ENCODE measurements at places on chromosomes 6 and 20.
A peak's percentile ranks its signal among the peaks of the same experiment; 100 is the strongest.

DNA sequence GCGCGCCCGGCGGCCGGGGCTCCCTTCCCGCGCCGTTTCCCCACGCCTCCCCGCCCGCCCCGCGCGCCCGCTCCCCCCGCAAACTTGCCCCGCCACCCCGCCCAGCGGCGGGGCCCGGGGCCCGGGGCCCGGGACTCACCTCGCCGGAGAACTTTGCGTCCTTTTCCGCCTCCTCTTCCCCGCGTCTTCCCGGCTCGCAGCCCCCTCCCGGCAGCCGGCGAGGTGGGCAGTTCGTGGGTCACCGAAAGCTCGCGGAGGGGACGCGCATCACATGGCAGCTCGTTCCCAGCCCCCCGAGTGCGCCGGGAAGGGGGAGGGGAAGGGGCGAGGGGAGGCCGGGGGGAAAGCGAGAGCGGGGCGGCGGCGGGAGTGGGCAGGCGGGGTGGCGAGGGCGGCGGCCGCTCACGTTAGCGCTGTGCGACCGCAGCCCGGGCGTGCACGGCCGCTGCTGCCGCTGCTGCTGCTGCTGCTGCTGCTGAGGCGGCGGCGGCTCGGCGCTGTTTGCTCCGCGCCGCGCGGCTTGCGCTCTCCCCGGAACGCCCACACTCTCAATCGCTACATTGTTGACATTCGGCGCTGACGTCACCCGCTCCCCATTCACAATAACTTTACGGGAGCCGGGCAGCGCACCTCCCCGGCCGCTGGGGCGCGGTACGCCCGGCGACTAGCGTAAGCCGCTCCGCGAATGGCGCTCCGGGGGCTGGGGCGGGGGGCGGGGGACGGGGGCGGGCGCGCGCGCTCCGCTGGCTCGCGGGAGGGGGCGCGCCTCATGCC lies at the start of gene BACH2:
TSS of gene BACH2 (minus strand) at position 503 of the 774 bp plus-strand sequence. CDS start 287,999 bp downstream, outside the sequence.
- peak; percentile 70 for DNase-seq

DNA sequence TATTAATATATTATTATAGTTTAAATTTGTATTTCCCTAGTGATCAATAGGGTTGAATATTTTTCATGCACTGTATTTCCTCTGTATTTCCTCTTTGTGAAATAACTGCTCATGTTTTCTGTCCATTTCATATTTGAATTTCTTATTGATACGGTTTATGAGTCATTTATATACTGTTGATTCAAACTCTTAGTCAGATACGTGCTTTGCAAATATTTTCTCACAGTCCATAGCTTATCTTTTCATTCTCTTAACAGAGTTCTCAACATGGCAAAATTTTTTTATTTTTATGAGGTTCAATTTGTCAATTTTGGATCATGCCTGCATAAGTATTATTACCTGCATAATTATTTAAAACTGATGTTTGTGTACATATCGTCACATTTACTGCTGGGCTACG lies 329.6 kb downstream of the HAO1 start:
- no peak for DNase-seq

DNA sequence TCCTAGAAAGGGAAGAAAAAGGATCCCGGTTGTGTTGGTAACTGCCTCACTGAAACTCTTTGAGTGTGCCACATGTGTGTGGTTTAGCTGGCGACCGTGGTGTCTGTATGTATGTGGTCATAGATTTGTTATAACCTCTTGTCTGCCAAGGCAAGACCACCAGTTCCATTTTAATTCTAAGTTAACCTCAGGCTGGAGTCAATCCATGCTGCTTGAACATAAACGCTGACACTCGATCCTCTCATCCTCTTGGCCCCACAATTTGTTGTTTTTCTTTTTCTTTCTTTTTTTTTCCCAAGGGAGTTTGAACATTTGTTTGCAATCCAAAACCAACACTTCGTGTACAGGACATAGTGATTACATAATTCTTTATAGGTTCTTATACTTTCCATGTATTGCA lies 318.9 kb upstream of the JAG1 start:
- no peak for DNase-seq

- no peak for DNase-seq
These were observed 13.5 kb upstream of the PDE10A start for GRCh38 chr6:165676435-165677068.

DNA sequence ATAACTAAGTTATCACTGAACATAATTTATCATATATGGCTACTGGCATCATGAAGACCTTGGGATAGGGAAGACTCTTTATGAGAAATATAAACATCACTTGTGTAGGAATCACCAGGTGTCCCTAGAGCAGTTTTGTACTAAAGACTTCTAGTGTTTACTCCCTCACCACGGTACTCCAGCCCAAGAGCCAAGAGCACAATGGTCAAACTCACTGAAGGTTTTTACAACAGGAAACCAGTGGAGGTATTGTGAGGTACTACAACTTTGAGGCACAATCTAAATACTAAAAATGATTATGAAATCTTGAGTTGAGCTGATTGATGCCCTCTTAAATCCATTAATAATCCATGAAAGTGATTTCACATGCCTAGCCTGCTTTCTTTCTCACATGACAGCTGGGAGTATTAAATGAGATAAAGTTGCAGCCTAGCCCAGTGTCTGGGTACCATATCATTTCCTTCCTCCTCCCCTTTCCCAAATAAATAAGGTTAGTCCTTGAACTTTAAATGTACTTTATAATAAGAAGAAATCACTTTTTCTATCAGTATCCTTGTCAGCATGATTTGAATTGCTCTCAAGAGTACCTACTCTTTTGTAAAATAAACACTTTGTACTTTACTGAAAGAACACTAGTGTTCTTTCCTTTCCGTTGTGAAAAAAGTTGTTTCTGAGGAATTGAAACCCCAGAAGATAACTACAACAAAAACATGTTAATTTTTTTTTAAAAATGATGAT lies 26.5 kb downstream of the GLO1 start:
- DNase-seq = no peak

DNA sequence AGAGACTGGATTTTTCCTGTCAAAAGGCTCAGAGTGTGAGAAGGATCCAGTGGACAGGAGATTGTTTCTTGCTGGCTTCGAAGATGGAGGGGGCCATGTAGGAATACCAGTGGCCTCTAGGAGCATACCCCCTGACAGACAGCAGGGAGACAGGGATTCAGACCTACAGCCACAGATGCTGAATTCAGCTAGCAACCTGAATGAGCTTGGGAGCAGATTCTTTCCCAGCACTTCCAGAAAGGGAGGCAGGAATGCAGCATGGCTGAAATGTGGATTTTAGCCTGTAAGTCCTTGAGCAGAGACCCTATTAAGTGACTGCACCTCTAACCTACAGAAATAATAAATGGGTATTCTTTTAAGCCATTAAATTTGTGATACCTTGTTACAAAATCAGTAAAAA lies 44.6 kb downstream of the STXBP5 start:
- no peak for DNase-seq

DNA sequence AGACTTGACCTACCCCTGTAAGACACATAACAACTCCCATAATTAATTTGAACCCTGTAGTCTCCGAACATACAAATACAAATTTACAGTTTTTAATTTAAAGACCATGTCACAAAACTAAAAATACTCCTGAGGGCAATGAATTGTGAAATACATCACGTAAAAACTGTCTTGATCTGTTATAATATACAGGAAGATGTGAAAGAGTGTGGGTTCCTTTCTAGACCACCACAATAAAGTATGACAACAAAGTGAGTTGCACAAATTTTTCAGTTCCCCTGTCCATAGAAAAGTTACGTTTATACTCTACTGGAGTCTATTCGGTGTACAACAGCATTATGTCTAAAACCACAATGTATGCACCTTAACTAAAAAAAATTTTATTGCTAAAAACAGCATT lies 11.0 kb upstream of the BLOC1S5 start:
- DNase-seq = no peak

- DNase-seq = no peak
These were observed 8.8 kb upstream of the PIM1 start for GRCh38 chr6:37160922-37161778.
